ENCODE measurements at places on chromosomes 16 and 17.

- DNase-seq, result no peak
Observed at GRCh38 chr16:81138831-81139557, 42.8 kb upstream of the GCSH start.

DNA sequence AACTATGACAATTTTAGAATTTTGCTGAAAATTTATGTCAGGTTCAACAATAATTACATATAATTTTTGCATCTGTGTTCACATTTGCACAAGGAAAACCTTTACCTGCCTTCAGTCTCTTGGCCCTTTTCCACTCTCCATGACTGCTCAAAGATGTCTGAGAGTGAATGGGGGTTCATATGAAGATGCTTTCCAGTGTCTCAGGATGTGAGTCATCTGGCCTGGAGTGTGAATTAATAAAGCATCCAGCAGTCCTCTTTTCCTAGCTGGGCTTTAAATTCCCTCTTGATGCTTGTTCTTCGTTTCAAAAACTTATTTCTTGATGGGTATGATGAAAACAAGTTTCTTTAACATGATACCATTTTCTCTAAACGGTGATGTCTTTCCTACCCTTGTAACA is 99.9 kb downstream of the CDK5R1 start:
- DNase-seq, result no peak

DNA sequence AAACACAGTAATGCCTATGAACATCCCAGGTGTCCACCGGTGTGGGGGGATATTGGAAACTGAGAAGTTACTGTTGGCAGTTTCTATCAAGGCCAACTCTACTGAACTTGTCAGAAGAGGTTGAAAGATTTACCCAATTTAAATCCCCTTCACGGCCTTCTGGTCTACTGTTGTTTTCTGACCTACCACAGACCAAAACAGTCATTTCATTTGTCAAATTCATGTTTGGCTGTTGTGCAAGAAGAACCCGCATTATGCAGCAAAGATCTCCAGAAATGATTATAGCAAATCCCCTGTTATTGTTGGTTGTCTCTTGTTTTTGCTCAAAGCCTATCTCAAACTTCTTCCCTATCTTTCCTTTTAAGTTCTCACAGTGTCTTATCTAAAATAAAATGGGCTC is 73.1 kb upstream of the MAF start:
- no peak for DNase-seq

DNA sequence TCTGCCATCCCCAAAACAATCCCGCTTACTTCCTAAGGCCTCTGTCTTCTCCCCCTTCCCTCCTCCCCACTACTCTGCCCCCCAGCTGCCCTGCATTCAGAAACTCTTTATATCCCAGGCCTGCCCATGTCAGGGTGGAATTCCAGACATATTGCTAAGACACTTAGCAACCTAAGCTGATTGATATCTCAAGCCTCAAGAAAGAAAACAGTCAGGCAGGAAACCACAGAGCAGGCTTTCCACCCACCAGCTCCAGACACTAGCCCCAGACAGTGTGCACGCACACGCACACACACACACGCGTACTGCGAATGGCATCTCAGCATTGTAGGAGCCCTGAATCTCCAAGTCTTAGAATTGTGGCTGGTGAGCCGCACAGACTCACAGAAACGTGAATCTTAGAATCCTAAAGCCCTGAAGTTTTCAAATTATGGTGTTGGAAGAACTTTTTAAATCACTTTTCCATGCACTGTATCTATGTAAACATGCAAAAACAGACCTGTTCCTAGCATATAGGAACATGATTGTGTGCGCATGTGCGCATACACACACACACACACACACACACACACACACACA is 8.8 kb upstream of the LPCAT2 start:
- no peak for DNase-seq

- peak; percentile 86 for DNase-seq
Observed at GRCh38 chr17:57783338-57783742, 38.2 kb upstream of the CCDC182 start.

DNA sequence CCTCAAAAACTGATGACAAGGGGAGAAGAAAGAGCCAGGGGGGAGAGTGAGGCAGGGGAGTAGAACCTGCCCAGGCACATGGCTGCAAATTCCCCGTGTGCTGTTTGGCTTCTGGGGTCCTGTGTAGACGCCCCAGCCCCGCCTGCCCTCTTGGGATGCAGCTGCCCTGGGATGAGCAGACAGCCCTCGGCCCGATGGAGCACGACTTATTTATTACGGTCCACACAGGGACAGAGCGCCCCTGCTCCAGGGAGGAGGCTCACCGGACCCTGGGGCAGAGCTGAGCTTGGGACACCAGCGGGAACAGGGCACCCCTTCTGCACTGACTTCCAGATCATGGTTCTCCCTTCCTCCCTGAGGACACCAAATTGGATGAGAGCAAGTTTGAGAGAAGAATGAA is 9.1 kb downstream of the LDHD start:
- no peak for DNase-seq

GRCh38 chr16:10181196-10182162 is 749 bp downstream of the GRIN2A start:
- peak; percentile 62 for DNase-seq

- DNase-seq, result no peak
Observed at GRCh38 chr16:47359478-47359877, 101.4 kb downstream of the ITFG1 start.

Measured in stimulated activated effector memory CD8-positive, alpha-beta T cell treated with anti-CD3 and anti-CD28 coated beads, Interleukin-12 subunit alpha, Interleukin-12 subunit beta, amount 100 ng/mL, for 72 hours (primary cell).